ENCODE measurements at places on chromosomes 3 and 15.
A peak's percentile ranks its signal among the peaks of the same experiment; 100 is the strongest.

DNA sequence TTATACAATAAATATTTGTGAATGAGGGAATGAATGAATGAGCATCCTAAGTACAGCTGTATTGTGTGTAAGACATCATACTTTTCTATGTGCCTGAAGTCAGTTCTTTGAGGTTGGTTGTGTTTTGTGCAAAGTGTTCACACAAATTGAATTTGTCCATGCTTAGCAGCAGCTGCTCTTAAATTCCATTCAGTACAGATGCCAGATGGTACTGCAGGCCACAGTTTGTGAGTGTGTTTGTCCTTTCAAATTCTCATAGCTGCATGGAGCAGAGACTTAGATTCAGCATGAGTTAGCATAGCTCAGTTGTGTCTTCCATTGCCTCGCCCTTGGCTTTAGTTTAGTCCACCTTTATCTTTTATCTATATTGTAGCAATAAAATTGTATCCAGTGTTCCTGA lies 3.8 kb upstream of the ZNF385D start:
- DNase-seq = no peak

DNA sequence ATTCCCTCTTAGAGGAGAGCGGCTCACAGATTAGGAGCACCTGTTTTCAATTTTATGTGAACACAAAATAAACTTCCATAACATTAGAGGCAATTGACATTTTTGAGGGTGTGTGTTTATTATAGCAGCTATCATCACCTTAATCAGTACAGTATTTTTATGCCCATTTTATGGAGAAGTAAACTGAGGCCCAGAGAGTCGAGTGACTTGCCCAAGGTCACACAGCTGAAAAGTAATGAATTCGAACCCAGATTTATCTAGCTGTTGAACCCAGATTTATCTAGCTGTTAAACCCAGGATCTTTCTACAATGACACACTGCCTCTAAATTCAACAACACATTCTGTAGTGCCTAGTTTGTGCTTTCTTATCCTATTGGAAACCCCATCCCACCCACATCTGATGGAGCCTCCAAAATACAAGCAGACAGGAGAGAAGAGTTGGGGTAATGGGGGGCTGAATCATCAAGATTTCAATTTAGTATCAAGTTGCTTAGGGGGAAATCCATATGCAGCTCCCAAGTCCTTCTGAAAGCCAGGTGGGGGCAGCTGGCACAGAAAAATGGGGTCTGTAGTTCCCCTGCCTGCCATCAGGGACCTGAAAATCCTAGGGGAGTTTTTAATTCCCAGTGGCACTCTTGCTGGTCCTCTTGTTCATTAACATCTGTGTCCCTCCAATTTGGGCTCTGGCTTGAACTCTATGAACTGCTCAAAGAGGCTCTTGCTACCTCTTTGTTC lies 50.4 kb upstream of the TRA2B start:
- no peak for DNase-seq

DNA sequence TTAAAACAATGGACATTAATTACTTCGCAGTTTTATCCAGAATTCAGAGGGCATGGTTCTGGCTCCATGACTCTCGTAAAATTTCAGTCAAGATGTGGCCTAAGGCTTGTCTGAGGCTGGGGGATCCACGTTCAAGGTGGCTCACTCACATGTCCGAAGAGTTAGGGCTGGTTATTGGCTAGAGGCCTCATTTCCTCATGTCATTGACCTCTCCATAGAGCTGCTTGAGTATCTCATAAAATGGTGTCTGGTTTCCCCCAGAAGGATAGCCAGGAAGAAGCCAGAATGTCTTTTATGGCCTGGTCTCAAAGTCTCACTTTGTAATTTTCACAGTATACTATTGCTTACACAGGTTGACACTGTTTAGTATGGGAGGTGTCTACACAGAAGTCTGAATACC lies 67.3 kb upstream of the DCBLD2 start:
- no peak for DNase-seq

DNA sequence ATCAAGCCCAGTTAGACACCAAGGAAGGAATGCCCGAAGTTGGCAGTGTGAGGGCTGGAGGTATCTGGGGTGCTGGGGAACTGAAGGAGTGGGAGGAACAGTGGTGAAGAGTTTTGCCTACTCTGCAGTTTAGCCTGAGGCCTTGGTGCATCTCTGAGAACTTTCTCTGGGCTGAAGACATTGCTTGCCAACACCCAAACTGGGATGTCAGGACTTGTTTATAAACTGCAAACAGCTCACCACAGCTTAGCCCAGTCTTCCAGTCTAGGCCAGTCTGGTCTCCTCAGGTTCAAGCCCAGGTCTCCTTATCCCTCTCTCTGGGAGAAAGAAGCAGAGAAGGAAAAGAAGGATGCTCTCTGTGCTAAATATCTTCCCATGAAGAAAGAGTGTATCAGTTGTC lies 68.0 kb upstream of the BOC start:
- no peak for DNase-seq

- DNase-seq = no peak
Observed at GRCh38 chr3:5389057-5389456, 201.6 kb downstream of the EDEM1 start.

DNA sequence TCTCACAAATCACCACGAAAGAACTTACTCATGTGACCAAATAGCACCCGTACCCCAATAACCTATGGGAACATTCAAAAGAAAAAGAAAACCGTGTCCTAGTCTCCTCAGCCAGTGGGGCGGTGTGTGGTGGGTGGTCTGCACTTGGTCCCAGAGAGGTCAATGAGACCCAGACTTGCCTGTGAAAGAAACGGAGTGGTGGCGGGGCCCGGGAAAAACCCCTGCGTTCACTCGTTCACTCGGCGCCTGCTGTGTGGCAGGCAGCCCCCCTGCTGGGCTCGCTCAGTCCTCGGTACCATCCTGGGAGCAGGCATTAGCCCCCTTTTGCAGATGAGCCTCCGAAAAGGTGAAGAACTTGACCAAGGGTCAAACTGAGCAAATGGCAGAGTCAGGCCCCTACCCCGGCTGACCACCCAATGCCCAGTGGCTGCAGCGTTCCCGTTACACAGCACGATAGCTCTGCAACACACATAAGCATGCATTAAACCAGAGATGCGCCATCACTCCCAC lies 36.0 kb downstream of the ZDHHC19 start:
- no peak for DNase-seq

DNA sequence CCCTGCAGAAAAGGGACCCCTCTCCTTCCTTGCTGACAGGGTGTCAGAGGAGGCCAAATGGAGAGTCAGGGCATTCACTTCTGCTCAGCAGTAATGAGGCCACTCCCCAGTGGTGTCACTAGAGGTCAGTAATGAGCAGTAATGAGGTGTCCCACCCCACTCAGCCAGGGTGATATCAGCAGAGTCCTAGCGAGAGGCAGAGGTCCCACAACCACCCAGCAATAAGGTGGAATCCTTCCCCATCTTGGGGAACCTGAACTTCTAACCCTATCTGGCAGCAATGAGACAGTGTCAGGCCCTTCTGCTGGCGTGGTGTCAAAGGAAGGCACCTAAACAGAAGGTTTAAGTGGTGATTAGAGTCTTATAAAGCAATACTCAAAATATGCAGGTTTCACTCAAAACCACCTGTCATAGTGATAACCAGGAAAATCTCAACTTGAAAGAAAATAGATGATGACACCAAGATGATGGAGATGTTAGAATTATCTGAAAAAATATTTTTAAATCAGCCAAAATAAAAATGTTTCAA lies 12.9 kb downstream of the OCA2 start:
- peak; percentile 82 for DNase-seq

GRCh38 chr3:27535809-27536392 lies 51.7 kb upstream of the SLC4A7 start:
- no peak for DNase-seq

- DNase-seq = no peak
Observed at GRCh38 chr3:156477323-156477722, 77.6 kb downstream of the SSR3 start.

- DNase-seq = no peak
Observed at GRCh38 chr3:155682426-155683343, 62.2 kb downstream of the PLCH1 start.

- DNase-seq = no peak
Observed at GRCh38 chr3:21138085-21138484, 612.9 kb downstream of the ZNF385D start.

- DNase-seq = no peak
Observed at GRCh38 chr3:88168171-88168570, 18.4 kb downstream of the C3orf38 start.

DNA sequence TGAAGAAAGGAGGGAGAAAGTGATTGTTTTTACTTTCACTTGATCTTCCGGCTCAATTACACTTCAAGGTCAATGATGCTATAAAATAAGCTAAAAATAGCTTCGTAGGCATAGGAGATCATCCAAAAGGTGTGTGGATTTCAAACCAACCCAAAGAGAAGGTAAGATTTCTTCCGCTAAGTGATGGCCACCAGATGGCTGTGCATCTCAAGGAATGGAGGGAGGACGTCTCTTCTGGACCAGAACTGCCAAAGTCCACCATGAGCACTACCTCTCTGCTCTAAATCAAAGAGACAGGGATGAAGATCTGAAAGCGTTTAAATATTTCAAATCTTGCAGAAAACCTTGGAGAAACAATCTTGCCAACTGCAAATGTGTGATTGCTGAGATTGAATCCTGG lies 199.1 kb upstream of the ZPLD1 start:
- DNase-seq = no peak

DNA sequence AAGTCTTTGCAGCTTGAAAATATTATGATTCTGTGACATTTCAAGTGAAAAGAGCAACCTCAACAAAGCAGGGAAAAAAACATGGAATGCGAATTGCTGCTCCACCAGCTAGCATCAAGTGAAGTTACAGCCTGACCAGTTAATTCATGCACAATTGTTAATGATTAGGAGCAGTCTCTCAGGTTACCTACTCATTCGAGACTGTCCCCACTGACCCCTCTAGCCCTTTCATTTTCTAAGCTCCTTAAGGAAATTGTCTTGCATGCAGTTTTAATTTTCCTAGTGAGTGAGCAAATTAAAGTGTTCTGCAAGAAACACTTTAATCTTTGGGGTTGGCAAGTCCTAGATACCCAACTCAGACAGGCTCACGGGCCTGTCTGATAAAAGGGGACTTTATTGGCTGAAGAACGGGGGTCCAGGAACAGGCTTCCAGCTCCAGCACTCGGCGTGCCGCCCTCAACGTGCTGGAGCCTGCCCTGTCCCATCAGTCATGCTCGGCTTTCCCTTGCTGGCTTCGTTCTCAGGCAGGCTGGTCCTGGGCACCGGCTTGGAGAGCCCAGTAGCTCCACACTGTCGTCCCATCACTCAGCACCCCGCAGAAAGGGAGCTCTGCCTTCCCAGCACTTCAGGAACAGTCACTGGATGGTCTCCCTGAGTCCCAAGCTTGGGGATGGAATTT lies 18.3 kb downstream of the PODXL2 start:
- DNase-seq = no peak
